ENCODE measurements at places on chromosomes 2 and 18.

DNA sequence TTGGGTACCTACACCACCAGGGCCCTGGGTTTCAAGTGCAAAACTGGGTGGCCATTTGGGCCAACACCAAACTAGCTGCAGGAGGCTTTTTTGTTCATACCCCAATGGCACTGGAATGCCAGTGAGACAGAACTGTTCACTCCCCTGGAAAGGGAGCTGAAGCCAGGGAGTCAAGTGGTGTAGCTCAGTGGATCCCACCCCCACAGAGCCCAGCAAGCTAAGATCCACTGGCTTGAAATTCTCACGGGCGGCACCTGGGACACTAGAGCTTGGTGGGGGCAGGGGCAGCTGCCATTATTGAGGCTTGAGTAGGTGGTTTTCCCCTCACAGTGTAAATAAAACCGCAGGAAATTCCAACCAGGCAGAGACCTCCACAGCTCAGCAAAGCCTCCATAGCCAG is 46.0 kb upstream of the FAM110C start:
- no peak for DNase-seq

DNA sequence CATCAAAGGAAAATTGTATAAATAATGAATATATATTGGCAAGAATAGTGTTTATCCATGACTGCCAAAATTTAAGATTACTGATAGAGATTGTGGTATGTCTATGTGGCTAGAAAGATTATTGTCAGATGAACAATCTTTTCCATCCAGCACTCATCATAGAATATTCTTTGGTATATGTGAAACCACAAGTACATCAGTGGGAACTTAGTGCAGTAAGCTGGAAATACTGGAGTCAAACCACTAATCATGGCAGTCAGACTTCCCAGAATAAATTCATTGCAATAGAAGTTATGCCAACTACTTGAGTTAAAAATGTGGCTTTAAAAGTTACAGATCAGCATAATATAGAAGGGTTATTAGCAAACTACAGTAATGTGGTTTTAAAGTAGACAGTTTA is 310.3 kb downstream of the GULP1 start:
- DNase-seq: no peak

DNA sequence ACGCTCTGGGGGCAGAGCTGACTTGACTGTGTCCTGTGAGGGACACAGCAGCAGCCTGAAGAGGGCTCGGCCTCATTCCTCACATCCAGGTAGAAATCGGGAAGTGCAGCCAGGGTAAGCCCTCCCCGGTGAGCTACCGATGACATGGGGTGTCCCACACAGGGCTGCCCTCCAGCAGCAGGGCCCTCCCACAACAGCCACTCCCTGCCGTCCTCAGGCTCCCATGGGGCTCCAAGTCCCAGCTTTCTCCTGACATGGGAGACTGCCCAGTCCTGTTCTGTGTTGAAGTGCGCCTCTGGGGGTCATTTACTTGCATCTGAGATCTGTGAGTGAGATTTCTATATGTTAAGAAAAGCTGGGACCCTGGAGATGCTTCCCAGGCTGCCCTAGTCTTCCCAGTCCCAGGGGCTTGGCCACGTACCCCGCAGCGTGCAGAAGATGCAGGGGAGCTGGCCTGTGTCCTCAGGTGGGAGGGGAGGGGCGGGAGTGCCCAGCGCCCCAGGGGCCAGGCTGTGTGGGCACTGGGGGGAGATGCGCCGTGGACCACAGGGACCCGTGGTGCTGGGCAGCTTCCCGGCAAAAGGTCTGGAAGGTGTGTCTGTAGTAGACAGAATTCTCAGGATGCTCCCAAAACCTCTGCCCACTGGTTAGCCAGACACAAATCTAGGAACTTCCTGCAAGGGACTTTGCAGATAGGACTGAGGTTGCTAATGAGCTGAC is 87.9 kb downstream of the FAM168B start:
- DNase-seq: no peak

DNA sequence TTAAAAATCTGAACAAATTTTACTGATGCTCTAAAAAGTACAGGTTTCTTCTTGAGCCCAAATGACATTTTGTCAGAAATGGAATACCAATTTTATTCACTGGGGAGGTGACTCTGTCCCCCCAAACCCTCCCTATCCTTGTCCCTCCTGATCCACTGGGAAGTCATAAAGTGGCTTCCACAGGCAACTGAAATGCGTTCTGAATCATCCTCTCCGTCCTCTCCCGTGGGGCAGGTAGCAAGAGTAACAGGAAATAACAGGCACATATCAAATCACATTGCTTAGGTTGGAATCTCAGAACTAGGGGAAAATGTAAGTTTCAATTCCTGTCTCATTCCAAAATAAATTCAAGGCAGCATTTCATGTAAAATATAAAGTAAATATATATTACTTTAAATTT is 44.5 kb downstream of the MYL12B start:
- no peak for DNase-seq

DNA sequence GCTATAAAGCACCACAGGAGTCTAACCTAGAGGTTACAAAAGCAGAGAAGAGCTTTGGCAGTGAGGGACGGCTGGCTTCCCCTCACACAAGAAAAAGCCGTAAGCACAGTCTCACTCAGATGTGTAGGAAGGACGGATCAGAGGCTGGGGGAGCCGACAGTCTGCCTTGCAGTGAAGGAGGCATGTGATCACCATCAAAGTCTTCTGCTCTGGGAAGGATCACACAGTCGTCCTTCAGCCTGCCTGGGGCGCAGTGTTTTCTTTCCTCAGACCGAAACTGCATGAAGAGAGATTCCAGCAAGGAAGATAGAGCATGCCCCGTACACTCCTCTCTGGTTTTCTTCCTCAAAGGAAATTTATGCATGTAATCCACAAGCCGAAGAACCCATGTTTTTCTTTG is 24.1 kb downstream of the GATA6 start:
- no peak for DNase-seq

DNA sequence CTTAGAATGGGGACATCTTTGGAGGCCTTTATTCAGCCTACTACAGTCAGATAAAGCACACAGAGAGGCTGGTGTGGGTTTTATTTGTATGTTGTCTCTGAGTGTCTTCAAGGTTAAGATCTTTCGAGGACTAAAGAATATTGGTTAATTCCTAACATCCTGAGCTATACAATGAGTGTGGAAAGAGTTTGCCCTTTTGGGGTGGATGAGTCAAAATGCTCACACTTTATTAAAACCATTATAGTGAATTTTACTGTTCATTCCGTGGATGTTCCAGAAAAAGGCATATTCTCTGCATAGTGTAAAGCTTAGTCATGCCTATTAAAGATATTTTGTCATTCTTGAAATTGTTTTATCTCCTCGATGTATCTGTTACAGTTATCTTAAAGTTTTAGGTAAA is 29.1 kb upstream of the SLC38A11 start:
- DNase-seq: no peak

DNA sequence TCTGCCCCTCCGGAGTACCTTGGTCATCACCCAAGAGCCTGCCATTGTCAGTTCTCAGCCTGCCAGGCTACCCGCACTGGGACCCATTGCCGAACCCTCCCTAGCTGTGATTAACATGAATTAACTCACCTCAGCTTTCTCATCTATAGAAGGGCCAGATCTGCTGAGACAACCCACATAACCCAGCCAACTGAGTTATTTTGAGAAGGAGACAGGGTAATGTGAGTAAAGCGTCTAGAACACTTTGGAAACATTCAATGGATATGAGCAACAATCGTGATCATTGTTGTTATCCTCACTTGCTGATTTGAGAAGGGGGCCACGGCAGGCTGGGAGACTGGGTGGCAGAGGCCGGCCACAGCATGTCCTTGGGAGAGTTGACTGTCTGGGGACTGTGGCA is 196.8 kb downstream of the GLI2 start:
- DNase-seq: no peak

DNA sequence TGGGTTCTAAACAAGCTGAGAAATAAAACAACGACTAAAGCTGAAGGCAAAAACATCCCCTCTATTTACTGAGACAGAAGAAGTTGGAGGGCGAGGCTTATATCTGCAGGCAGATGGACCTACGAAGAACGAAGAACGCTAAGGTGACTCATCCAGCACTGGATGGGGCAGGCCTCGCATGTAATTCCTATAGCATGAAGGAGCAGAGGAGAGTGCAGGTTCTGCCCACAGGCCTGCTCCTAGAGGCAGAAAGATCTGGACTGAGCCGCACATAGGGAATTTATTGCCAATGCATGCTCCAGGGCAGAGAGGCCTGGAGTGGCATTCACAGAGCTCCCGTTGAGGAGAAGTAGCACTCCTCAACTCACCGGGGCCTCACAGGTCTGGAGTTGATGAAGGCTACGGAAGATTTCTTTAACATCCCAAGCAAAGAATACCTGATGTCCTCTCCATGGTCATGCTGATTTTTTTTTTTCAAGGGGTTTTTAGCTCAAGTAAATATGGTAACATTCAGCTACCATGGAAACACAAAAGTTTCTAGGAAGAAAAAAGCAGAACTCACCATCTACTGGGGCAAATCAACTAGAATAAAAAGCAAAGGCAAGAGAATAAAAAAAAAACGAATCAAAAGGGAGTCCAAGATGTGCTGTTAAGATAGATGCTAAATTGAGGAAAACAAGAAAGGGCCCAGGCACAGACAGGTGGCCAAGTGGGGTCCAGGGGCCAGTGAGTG is 10.4 kb upstream of the METTL21A start:
- no peak for DNase-seq
